ENCODE measurements at places on chromosomes 3 and 15.

GRCh38 chr3:34008191-34008590 is 209.8 kb downstream of the PDCD6IP start:
- no peak for DNase-seq

DNA sequence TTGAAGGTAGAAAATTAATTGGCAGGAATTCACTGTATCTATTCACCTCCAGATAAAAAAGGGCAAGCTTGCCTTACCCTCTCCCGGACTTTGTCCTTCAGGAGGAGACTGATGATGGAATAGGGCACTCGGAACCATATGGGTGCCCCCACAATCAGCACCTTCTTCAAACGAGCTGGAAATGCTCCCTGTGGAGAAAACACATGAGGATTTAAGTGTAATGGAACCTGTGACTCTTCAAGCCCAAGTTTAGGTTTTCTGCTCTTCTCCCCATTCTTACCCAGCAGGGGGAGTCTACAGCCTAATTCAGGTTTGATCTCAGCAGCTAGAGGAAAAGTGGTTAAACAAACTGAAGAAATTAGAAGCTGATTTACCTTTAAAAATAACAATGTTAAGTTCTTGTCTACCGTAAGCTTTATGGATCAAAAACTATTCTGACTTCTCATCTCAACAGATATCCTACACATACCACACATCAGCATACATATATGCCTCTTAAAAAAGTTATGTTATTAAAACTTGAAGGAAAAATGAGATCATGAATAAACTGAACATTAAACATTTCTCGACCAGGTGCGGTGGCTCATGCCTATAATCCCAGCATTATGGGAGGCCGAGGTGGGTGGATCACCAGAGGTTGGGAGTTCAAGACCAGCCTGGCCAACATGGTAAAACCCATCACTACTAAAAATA is 57.5 kb upstream of the SIN3A start:
- no peak for DNase-seq

GRCh38 chr3:23809840-23810342 is 4.1 kb downstream of the UBE2E1 start:
- no peak for DNase-seq

DNA sequence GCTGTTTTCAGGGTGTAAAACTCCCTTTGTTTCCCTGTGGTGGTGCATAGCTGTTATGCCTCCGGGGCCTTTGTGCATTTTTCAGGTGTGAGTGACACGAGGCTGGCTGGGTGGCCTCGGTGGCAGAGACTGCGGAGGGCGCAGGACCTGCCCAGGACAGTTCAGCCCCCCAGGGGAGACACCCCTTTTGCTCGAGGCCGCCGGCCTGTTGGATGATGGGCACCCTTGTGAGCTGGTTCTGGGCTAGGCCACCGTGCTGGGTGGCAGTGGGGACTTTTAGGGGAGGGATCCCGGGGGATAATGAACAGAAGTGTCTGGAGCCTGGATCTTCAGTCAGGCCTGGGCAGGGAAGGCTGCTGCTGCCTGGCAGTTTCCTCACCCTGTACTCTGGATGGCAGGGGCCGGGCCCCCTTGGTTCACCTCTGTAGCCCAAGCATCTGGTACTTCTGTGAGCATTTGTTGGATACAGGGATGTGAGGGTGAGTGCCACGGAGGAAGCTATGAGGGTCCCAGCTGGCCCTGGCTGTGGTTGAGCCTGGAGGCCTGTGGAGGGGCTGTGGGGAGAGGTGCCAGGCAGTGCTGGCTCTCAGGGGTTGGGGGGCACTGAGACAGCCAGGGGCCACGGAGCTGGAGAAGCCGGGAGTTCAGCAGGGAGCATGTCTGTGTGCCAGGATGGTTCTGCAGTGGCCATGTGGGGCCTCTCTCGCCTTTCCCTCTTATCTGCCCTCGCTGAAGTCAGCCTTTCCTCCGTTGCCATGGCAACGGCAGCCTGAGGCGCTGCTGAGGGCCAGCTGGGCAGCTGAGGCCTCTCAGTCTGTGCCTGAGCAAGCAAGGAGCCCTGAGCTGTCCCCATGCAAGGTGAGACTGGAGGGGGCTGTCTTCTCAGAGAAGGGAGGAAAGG is 49.0 kb downstream of the KY start:
- DNase-seq = no peak

- no peak for DNase-seq
Measured at GRCh38 chr15:90079619-90080457, 22.4 kb downstream of the IDH2 start.

DNA sequence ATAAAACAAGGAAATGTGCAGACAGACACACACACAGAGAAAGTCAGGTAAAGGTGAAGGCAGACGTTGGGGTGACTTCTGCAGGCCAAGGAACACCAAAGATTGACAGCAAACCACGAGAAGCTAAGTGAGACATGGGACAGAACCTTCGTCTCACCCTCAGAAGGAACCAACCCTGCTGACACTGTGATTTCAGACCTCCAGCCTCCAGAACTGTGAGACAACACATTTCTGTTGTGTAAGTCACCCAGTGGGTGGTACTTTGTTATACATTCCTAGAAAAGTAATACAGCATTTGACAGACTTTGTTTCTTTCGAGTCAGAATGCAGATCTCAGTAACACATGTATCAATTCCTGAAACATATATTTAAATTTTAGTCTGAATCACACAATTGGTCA is 7.1 kb downstream of the WDR72 start:
- DNase-seq = no peak

GRCh38 chr3:196096382-196096953 is 14.6 kb upstream of the TFRC start:
- DNase-seq = no peak
